ENCODE measurements at places on chromosomes 4 and X. TPM values are rescaled to one million over a fixed set of nuclear protein-coding genes. Genes with fewer than 3 reads are reported as not detected.

Gene TBC1D19
- 5.9 TPM for total RNA-seq

DNA sequence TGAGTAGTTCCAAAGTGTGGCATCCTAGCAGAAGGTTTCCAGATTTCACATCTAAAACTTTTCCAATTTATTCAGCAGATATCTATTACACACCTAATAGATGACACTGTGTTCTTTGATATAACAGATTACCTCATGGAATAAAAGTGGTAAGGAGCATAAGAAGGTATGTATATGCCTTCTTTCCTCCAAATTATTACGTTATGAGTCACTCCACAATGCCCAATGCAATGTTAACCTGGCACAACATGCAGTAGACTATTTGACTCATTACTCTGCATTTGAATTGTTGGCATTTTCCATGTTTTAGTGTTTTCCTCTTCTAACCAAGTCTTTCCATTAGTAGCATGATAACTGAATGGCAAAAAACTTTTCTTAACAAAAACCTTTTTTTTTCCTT lies 383.6 kb downstream of the ADGRL3 start:
- DNase-seq: no peak

DNA sequence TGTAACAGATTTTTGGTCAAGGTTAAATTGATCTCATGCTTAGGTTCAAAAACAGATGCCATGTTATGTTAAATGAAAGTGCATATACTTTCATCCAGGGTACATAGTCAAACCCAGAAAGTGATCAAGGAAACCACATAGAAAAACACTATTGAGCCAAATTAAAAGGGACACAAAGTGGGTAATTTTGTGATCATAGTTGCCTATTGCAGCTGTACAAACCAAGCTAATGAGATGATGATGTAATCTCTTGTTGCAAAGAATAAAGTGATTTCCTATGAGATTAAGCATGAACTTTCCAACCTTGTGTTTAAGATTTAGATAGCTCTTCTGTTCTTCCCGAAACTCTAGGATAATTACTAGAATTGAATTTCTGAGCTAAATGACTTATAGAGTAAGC lies 20.2 kb upstream of the LIMCH1 start:
- no peak for DNase-seq

Gene TEC
- 14.8 TPM for total RNA-seq

Gene PIGA
- 15.6 TPM for total RNA-seq

GRCh38 chrX:2819345-2820135 lies 9.2 kb upstream of the GYG2 start:
- DNase-seq: peak; percentile 28

- no peak for DNase-seq
Observed at GRCh38 chr4:99159699-99160098, 15.6 kb upstream of the ADH4 start.

Gene SYTL4
- 11.3 TPM for total RNA-seq

Gene PPP4R3C
- not detected for total RNA-seq

GRCh38 chr4:177957596-177958360 lies 515.5 kb upstream of the AGA start:
- DNase-seq: no peak

DNA sequence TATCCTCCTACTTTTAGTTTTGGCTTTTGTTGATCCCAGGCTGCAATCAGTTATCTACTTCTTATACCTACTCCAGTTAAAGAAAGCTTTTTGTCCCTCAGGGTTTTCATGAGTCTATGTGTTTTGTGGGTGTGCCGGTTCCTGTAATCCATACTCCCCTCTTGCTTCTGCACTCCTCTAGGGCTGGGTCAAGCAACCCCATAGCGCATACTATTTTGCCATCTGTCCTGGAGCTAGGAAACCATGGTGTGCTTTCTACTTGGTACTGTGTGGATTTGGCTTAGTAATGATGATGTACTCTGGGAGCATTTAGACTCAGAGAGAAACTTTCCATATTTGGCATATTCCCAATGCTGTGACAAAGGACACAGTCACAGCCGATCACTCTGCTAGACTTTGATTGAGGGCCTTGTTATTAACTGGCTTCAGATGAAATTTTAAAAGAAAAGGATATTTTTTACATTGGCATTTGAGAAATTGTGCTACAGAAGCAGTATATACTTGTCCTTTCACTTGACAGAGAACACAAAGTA lies 86.1 kb upstream of the GRXCR1 start:
- DNase-seq: no peak

GRCh38 chrX:15790769-15791290 lies 546 bp downstream of the ZRSR2 start:
- peak; percentile 13 for DNase-seq

GRCh38 chr4:88522702-88523324 lies 763 bp downstream of the PYURF start:
- no peak for DNase-seq

- no peak for DNase-seq
Observed at GRCh38 chr4:164318350-164318749, 435.6 kb upstream of the SMIM31 start.

DNA sequence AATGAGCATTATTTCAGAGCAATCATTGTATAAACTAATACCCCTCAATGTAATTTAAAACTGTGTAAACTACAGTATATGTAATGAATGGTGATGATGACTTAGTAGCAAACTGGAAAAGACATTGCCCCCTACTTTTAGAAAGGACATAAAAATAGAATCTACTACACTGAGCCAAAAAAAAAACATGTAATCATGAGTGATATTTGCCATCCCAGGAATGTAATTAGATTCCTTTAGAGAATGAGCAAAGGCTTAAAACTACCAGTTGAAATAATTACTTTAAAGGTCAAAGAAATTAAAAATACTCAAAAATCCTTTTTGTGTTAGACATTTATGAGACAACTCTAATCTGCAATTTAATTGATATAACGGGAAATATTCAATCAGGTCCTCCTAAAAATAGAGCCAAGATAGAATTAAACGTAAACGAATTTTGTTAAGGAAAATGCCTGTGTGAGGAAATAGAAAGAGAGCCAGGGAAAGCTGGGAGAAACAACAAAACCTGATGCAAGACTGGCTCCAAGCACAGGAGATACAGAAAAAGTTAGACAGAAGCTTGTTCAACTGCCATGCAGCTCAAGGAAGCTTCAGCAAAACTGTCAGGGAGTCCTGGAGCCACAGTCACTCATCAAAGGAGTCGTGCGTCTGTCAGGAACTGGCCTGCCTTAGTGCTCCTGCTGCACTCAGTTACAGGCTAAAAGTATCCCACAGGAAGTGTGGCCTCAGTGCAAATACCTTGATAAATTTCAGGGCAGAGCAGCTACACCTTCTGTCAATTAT lies 655.7 kb upstream of the INTU start:
- no peak for DNase-seq

Gene VCX3B
- total RNA-seq: not detected

DNA sequence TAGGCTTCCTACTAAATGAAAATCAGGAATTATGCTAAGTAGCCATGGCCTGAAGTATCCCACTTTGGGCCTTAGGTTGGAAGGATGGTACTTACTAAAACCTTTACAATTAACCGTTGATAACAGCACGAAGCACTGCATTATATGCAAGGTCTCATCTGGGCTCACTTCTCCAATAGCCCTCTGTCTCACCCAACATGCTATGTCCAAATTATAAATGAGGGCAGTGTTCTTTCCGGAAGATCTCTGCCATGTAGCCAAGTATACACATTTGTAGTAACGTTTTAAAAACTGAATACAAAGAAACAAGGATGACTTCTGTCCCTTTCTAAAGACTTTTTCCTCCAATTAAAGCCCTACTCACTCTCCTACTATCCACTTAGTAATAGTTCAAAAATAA lies 51.6 kb downstream of the SCFD2 start:
- DNase-seq: no peak

- DNase-seq: no peak
Observed at GRCh38 chr4:146590801-146591200, 47.9 kb upstream of the POU4F2 start.

- DNase-seq: no peak
Observed at GRCh38 chr4:110610620-110610939, 12.3 kb downstream of the PITX2 start.

GRCh38 chrX:56811599-56811998 lies 82.6 kb downstream of the NBDY start:
- DNase-seq: no peak

Gene USP17L22
- total RNA-seq: under 0.01 TPM

- no peak for DNase-seq
Observed at GRCh38 chrX:148940411-148940996, 440.1 kb downstream of the AFF2 start.

GRCh38 chr4:25827373-25827772 lies 35.4 kb downstream of the SEL1L3 start:
- DNase-seq: no peak

DNA sequence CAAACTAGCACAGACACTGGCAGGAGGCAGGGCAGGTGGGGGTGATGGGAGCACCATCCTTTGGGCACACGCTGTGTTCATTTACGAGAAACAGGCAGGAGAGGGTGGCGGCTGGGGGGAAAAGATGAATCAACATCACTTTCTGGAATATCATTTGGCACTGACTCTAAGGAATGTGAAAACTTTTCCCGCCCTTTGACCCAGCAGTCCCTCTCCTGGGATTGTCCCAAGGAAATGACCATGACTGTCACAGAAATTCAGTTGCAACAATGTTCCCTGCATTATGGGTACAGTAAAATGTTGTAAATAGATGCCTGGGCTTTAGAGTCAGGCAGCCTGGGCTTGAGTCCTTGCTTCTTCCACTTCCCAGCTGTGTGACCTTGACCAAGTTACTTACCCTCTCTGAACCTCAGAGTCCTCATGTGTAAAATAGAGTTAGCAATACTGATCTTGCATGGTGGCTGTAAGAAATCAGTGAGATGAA lies 58.6 kb downstream of the ABLIM2 start:
- DNase-seq: no peak

DNA sequence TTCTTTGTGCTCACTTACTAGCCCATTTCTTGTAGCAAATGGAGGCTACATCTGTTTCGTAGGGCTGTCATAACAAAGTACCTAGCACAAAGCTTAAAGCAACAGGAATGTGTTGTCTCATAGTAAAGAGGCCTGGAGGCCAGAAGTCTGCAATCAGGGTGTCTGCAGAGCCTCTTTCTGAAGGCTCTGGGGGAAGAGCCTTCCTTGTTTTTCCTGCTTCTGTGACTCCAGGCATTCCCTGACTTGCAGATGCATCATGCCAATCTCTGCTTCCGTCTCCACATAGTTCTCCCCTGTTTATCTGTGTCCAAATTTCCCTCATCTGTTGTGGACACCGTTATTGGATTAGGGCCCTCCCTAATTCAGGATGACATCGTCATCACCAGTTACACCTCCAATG lies 67.1 kb downstream of the SHROOM2 start:
- DNase-seq: no peak

Gene GPR101
- total RNA-seq: not detected

- DNase-seq: no peak
Observed at GRCh38 chr4:986428-986878, 391 bp upstream of the IDUA start.

- no peak for DNase-seq
Observed at GRCh38 chr4:173448103-173448502, 49.2 kb upstream of the SCRG1 start.

DNA sequence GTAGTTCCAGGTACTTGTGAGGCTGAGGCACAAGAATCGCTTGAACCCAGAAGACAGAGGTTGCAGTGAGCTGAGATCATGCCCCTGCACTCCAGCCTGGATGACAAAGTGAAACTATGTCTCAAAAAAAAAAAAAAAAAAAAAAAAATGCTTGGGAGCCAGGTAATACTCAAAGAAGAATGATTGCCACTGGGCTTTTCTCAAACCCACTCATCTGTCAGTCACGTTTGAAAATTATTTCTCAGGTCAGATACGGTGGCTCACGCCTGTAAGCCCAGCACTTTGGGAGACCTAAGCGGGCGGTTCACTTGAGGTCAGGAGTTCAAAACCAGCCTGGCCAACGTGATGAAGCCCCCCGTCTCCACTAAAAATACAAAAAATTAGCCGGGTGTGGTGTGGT lies 155.7 kb downstream of the RELL1 start:
- no peak for DNase-seq

Gene PLS3
- total RNA-seq: 5.1 TPM

DNA sequence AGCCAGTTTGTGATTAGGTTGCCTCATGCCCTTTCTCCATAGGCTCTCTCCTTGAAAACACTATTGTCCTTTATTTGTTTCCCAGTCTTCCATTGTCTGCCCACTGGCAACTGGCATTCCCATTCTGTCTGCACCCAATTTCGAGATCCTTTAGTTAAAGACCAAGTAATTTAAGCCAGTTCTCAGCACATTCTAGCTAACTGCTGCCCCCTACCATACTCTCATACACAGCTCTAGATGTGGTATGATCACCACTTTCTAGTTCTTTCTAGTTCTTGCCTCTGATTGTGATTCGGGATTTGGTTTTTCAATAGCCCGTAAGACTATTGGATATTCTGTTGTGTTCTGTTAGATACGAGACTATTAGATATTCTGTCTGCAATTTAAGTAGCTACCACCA lies 135.8 kb upstream of the TRPC5 start:
- no peak for DNase-seq

DNA sequence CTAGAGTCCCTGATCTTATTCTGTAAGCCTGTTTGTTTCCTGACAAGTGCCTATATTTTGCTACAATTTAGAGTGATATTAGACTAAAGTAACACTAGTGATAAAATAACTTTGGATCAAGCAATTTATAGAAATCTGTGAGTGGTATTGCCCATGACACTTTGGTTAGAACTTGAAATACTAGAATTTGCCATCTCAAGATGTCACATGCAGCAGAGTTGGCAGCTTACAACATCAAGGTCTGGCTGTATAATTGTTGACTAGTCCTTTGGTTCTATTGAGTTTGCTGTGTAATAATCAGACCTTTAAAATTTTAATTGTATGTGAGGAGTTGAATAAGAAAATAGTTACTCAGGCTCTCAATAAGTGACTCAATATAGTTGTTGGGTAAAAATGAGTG lies 167.1 kb downstream of the RAPGEF2 start:
- DNase-seq: no peak

Data from hematopoietic multipotent progenitor cell (in vitro differentiated cells).